ENCODE measurements at places on chromosomes 7 and 10. TPM values are rescaled to one million over a fixed set of nuclear protein-coding genes. Genes with fewer than 3 reads are reported as not detected.
A peak's percentile ranks its signal among the peaks of the same experiment; 100 is the strongest.

- no peak for DNase-seq
These were observed 31.4 kb downstream of the FIGNL1 start for GRCh38 chr7:50418526-50419290.

GRCh38 chr10:58385784-58386112 lies 538 bp downstream of the TFAM start:
- DNase-seq, result peak; percentile 13

GRCh38 chr10:16746856-16747255 lies 70.4 kb downstream of the RSU1 start:
- no peak for DNase-seq

DNA sequence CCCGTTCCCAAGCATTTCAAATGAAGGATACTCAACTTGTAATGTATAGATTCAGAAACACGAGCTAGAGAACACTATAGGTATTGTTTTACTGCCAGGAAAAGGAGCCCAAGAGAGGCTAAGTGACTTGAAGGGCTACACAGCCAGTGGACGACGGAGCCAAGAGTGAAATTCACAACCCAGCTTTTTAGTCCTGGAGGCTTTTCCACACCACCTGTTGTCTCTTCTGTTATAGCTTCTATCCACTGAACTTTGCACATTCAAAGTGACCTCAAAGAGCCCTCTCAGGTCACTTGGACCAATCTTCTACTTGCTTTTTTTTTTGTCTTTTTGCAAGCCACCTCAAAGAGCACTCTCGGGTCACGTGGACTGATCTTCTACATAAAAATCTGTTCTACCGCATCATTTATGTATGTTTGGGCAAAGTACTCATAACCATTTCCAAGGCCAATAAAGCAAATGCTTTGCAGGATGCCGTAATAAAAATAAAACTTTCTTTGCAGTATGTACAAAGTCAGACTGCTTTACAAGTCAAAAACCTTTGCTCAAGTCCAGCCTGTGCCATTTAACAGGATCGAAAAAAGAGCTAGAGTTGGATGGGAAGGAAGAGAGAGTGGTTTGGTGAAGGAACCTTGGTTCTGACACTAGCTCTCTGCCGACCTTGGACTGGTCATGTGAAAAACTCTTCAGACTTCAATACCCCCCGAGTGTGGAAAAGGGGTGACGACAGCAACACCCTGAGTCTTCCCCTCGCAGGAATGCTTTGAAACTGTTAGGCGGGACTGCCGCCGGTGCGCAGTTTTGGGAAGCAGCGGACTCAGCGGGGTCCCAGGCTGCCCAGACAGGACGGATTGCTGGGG lies 821 bp downstream of the SLC35B4 start:
- DNase-seq, result peak; percentile 40

- no peak for DNase-seq
These were observed 12.6 kb upstream of the UBE2D1 start for GRCh38 chr10:58322072-58322834.

GRCh38 chr10:89458291-89458690 lies 43.9 kb downstream of the IFIT5 start:
- DNase-seq, result peak; percentile 79

- DNase-seq, result no peak
These were observed 44.1 kb upstream of the AKR1E2 start for GRCh38 chr10:4781955-4782354.

DNA sequence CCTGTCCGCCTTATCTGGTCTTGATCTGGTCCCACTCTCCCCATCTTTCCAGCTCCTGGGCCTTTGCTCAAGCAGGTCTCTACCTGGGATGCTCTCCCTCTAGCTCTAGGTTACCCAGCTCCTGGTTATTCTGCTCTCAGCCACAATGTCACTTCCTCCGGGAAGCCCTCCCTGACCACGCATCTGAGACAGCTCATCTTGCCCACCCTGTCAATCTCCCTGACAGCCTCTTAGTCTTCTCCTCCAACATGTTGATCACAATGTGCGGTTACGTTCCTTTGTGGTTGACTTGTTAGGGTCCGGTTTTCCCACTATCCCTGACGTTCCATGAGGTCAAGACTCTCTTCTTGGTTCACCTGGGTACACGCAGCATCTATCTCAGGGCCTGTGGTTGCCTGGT lies 55.6 kb downstream of the GOLGA7B start:
- no peak for DNase-seq

DNA sequence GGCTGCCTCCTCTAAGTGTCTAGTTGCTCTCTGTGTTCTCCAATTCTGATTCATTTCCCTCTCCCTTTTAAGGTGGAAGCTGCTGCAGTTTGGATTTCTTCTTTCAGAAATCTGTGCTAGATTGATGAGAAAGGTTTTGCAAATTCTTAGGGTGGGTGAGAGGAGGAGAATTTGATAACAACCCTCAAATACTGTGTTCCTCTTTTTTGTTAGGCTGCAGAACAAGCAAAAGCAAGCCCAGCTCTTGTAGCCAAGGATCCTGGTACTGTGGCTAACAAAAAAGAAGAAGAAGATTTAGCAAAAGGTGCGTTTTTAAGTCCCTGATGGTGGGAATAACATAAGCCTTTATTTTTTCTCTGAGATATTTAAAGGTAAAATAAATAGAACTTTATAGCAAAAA lies 49.1 kb downstream of the STAM start:
- DNase-seq, result no peak

GRCh38 chr7:26005683-26006410 lies 146.2 kb upstream of the NFE2L3 start:
- no peak for DNase-seq

- DNase-seq, result no peak
These were observed 51.3 kb upstream of the FRMD4A start for GRCh38 chr10:14382022-14382421.

DNA sequence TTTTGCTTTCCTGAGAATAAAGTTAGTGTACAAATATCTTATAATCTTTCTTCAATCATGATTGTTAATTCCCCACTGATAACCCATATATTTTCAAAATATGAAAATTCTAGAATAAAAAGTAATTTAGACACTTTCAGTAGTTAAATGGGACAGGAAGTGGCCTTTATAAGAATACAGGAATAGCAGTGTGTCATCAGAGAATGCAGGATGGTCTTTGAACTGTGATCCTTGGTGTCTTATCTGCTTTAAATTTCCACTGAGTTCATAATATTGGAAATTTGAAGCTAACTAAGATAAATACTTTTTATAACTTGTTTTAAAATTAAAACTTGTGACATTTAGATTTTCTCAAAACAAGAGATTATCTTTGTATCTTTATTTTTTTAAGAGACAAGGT lies 75.4 kb downstream of the CREM start:
- no peak for DNase-seq

GRCh38 chr10:117441812-117442443 lies 66.7 kb upstream of the PDZD8 start:
- DNase-seq, result peak; percentile 90

GRCh38 chr7:111987115-111987826 lies 218.9 kb downstream of the DOCK4 start:
- peak; percentile 74 for DNase-seq

- DNase-seq, result no peak
These were observed 65.1 kb downstream of the MARCHF5 start for GRCh38 chr10:92356041-92356440.

DNA sequence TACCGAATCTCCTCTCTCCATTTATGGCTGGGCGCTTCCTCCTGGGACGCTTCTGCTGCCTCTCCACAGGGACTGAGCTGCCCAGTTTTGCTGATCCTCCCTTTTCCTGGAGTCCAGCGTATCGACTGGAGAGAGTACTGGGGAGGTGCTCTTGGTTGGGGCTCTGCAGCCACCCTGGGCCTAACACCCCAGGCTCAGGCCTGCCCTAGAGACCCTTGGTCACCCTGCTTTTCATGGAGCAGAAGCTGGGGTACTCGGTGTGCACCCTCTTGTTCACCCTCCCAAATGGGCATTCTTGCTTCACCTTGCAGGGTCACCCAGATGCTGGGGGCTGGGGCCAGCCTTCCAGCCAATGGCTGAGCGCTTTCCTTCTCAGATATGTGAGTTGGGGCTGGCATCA lies 88.8 kb upstream of the RET start:
- DNase-seq, result no peak

- DNase-seq, result no peak
These were observed 208.6 kb upstream of the MGMT start for GRCh38 chr10:129258283-129258923.

- DNase-seq, result no peak
These were observed 83.4 kb downstream of the TMEM178B start for GRCh38 chr7:141157138-141157765.

DNA sequence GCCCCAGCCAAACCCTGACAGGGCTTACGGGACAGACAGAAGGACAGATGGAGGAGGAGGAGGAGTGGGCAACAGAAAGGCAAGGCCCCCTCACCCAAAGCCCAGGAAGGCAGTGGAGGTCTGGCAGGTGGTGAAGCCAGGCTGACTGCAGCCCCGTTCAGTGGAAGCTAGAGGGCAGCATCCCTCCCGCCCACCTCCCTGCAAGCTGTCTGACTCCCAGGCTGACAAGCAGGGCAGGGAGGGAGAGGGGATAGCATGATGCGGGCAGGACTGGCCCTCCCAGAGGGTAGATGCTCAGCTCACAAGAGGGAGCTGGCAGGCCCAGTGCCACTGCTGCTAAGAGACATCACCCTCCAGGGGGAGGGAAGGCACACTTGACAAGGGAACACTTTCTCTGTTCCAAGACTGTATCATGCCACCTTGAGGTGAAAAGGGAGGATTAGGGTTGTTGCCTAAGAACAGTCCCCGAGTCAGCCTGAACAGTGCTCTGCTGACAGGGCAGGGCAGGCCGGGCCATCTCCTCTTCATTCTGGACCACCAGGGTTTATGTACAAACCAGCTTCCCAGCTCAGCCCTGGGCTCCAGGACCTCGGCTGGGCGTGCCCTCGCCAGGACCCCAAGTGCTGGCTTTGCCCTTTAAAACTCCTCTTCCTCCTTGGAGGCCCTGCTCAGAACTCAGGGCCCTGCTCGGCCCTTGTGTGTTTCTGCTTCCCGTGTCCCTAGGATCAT lies 61.8 kb downstream of the RASGEF1A start:
- peak; percentile 42 for DNase-seq

Gene SNCG
- 2.8 TPM for total RNA-seq

Gene BMPER
- total RNA-seq, result 157 TPM

Gene TUBAL3
- not detected for total RNA-seq

Gene TPST1
- 59.7 TPM for total RNA-seq

Gene CUZD1
- total RNA-seq, result 1.4 TPM

Gene MKI67
- 38.7 TPM for total RNA-seq

Gene PRF1
- not detected for total RNA-seq

Gene NRAP
- under 0.01 TPM for total RNA-seq

Gene SNX10
- 2.5 TPM for total RNA-seq

Gene RPEL1
- under 0.01 TPM for total RNA-seq

Gene SYT15
- total RNA-seq, result 0.41 TPM

Gene NUTM2A
- 0.33 TPM for total RNA-seq
